ENCODE measurements at places on chromosomes 4 and X.

GRCh38 chrX:8960957-8961468, 72.9 kb downstream of the FAM9B start:
- no peak for DNase-seq

- DNase-seq, result no peak
Measured at GRCh38 chrX:12955882-12956703, 18.8 kb upstream of the TMSB4X start.

- no peak for DNase-seq
Measured at GRCh38 chr4:15656038-15656470, 897 bp upstream of the FBXL5 start.

GRCh38 chr4:117610706-117611308, 423.5 kb upstream of the NDST3 start:
- DNase-seq, result no peak

DNA sequence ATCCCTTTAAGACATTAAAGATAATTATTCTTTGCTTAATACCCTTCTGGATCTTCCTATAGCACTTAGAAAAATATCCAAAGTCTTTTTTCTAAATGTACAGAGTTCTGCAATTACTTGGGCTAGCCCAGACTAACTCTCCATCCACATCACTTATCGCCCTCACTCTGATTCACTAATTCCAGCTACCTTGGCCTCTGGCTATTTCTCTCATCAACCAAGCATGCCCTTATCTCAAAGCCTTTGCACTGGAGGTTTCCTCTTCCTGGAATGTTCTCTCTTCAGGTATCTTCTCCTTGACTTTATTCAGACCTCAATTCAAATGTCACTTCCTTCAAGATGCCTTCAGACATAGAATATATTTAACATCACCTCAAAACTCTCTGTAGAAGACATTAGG, 345.1 kb upstream of the SMIM31 start:
- no peak for DNase-seq

DNA sequence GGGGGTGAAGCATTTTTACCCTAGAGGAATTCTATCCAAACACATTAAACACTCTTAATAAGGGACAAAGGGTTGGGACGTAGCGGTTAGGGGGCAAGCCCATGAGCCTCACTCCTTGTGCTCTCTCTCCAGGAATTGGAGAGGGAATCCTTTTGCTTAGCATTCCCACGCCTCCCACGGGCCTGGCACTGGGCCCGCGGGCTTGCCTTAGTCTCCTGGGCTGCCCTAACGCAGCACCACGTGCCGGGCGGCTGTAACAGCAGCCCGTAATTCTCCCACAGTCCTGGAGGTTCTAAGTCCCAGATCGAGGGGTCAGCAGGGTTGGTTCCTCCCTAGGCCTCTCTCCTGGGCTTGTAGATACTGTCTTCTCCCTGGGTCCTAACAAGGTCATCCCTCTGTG, 67.5 kb downstream of the TBL1X start:
- DNase-seq, result no peak

- DNase-seq, result no peak
Measured at GRCh38 chrX:1023676-1024075, 188.8 kb downstream of the CRLF2 start.

DNA sequence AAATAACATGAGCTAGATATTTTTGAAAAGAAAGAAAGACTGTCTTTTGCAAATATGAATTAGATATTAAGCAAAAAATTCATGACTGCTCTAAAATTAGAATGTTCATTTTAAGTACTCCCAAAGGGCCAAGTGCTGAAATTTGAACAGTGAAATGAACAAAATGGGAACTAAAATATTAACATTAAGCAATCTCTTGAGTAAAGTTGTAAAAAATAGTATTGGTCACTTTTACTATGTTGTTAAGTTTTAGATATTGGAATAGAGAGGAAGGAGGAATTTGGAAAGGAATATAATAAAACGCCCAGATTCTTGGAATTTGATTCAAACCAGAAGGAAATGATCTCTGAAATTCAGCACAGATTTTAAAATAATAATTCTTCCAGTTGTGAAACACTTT, 125.9 kb upstream of the ANK2 start:
- DNase-seq, result no peak

- no peak for DNase-seq
Measured at GRCh38 chr4:185689407-185689806, 122.6 kb downstream of the SORBS2 start.

- no peak for DNase-seq
Measured at GRCh38 chrX:100447655-100448397, 37.8 kb upstream of the PCDH19 start.

DNA sequence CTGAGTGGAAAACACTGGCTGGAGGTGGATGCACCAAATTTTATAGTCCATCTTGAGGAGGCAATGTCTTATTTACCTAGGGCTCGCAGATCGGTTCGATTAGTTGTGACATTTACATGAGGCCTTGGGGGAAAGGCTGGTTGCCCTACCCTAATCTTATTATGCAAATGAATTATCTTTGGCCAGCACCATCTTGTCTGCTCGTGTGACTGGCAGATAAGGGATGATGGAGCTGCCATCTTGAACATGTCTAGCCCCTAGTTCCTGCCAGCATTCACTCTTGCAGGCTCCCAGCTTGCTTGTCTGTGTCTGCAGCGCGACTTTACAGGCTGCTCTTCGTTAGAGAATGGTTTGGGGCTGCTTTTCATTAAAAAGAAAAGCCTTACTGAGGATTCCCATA, 61.9 kb downstream of the SEC24B start:
- DNase-seq, result no peak

DNA sequence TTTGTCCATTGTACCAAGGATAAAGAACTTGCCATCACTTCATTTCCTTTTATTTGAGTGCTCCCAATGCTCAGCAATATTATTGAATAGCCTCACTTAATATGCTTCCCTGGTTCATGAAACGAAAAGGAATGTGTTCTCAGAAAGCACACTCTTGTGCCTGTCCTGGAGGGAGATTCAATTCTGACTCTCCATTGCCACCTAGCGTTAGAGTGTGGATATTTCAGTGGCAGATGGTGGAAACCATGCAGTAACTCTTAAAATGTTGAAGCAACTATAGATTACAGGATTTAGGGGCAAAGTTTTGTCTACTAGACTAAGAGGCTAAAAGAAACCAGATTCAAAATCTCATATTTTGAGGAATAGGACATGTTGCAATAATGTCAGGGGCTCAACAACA, 36.0 kb downstream of the GAB3 start:
- DNase-seq, result no peak

DNA sequence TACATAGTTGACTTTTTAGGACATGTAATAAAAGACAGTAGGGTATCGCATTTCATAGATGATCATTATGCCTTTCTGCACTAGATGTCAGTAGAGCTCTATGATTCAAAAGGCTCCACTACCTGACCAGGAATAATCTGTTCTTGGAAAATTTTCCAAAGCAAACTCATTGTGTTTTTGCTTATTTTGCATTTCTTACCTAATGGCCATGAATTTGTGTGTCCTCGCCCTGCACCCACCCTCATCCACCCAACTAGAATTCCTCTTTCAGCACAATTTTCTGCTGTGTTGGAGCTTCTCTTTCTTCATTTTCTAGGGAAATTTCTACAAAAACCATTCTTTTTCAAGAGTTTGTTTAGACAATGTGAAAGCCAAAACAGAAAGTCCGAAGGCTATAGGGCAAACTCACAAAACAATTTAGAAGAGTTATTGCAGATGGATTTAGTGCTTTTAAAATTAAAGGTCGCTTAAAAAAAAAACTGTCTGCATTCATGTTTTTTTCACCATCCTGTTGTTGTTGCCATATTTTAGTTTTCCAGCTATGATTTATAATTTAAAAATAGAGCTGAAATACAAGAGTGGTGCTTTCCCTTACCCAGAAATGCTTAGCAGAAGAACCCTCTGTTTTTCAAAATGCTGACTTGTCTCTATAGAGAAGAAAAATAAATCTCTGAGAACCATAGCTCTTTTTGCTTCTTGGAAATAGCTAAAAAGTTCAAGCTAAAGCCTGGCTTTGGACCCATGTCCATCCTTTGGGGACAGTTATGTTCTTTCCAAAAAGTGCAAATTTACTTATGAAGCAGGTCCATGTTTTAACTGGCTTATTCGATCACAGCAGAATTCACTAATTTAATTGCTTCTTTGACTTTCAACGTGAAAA, 183.7 kb downstream of the SPATA18 start:
- peak; percentile 31 for DNase-seq

- peak; percentile 21 for DNase-seq
Measured at GRCh38 chrX:53441531-53442321, 7.6 kb upstream of the HSD17B10 start.

- no peak for DNase-seq
Measured at GRCh38 chr4:8681391-8681790, 88.8 kb downstream of the CPZ start.

DNA sequence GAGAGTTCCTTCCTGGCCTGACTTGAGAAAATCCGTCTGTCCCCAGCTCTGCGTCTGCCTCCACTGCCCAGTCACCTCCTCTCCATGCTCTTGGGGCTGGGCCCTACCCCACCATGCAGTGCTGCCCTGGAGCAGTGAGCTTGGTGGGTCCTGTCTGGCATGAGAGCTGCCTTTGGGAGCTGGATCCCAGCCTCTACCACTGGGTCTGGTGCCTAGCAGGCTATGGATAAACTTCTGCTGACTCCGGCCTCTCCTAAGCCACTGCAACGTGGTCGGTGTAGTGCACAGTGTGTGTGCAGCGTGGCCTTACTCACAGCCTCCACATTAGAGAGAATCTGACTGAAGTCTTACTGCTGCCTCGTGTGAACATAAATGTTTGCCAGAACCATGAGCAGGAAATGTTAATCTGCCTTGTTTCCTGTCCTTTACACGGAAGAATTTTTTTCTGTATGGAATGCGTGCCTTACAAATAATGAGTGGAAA, 47.6 kb downstream of the HTT start:
- no peak for DNase-seq

GRCh38 chr4:67714248-67714583, 13.3 kb upstream of the UBA6 start:
- DNase-seq, result no peak

DNA sequence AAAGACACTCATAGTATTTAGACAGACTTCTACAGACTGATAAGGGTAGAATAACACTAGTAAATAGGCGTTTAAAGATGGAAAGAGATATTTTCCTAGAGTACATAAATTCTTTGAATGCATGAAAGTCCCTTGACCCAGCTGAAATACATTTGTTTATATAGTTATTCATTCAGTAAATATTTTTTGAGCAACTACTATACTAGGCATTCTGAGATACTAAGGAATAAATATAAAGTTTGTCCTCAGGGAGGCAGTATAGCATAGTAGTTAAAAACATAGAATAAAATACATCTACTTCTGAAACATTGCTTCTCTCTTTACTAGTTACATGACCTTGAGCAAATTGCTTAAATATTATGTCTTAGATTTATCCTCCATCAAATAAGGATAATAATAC, 27.4 kb downstream of the HMGN5 start:
- DNase-seq, result no peak

GRCh38 chr4:7761720-7762119, 177.9 kb downstream of the AFAP1 start:
- DNase-seq, result no peak

- no peak for DNase-seq
Measured at GRCh38 chr4:16457944-16458343, 231.7 kb upstream of the TAPT1 start.

DNA sequence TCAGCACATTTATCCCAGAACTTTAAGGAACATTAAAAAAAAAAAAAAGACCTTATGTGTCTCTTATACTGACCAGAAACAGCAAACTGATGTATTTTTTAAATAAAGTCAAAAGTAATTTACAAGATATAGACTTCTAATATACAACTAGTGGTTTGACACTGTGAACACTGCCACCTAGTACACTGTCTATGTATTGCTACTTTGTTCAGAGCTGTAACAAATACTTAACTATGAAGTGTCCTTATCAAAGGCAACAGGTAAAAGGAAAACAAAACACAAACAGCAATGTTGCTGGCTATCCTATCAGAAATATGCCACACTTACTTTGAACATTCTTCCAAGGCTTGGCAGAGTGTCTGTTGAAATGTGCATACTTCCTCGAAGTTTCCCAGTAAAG, 60.4 kb downstream of the CD40LG start:
- DNase-seq, result no peak

DNA sequence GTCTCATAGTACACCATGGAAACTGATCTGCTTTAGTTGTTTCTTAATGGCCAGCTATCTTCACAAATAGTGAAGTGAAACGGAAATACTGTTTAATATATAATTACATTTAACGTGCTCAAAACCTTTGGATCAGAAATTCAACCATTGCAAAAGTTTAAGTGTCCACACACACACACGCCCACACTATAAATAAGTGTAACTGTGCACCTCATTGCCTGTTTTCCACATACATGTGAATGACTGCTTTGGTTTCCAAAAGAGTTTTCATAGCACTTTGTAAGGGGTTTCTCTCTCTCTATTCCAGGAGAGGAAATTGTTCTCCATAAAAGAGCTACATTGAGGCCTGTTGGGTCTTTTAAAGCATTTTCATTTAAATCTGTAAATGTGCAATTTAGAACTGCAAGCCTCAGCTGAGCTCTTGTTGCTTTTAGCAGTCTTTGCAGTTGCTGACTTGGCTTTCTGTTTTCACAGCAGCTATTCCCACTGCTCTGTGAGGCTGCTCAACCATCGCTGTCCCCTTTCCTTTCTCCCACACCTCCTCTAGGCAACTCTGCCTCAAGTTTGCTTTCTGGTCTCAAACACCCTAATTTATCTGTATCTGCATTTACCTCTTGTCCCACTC, 94.5 kb downstream of the RAPGEF2 start:
- DNase-seq, result no peak

- DNase-seq, result no peak
Measured at GRCh38 chr4:89929425-89930159, 34.9 kb downstream of the MMRN1 start.

DNA sequence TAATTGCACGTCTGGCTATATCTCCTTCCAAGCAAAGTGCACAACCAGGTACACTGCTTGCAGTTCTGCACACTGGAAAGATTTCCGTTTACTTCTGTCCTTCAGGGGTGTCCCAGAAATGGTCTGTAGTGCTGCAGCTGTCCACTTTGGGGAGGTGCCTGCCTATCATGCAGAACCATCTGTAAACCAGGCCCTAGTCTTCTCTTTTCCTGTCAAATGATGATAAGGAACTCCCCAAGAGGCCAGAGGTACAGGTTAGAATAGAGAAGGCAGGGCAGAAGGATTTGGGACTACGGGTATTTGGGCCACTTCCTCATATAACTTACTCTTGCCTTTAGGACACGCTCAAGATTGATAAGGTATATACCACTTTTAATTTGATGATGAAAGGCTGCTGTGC, 746.9 kb downstream of the FAT4 start:
- no peak for DNase-seq

DNA sequence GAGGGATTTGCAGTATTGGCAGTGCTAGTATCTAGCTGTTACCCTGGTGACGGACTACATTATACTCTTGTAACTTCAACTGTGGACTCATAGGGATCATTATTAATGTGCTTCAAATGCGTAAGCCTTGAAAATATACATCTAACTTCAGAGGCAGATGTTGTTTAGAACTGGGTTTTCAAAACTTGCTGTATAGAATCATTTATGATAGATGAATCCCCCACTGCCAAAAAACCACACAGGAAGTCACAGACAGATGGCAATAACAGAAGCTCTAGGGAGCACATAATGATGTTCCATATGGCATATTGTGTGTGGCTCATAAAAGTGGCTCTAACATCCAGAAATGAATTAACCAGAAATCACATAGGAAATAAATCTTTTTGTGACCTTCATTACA, 62.3 kb upstream of the RELL1 start:
- no peak for DNase-seq
